ENCODE measurements at places on chromosomes 1 and 21. TPM values are rescaled to one million over a fixed set of nuclear protein-coding genes. Genes with fewer than 3 reads are reported as not detected.

Gene CDA
- not detected for total RNA-seq

Gene CHIA
- total RNA-seq, result not detected

Gene KIF14
- total RNA-seq, result 23.9 TPM

Gene CFHR1
- total RNA-seq, result not detected

Gene NBPF6
- total RNA-seq, result not detected

Gene MTMR11
- 9.4 TPM for total RNA-seq

Gene TSSK3
- 1.1 TPM for total RNA-seq

Gene B4GALT2
- total RNA-seq, result 10.3 TPM

Gene PLK3
- total RNA-seq, result 69.8 TPM

Gene FCMR
- total RNA-seq, result 226 TPM

Gene EXTL1
- total RNA-seq, result not detected

Gene ELOA
- 26.8 TPM for total RNA-seq

Gene OR2T29
- not detected for total RNA-seq

Gene ENAH
- total RNA-seq, result not detected

All from activated naive CD4-positive, alpha-beta T cell treated with anti-CD3 and anti-CD28 coated beads, Interleukin-2, amount 10 ng/mL, durations not matched to agents 5 hours and 36 hours (primary cell).